ENCODE measurements at places on chromosomes 2 and 18.

DNA sequence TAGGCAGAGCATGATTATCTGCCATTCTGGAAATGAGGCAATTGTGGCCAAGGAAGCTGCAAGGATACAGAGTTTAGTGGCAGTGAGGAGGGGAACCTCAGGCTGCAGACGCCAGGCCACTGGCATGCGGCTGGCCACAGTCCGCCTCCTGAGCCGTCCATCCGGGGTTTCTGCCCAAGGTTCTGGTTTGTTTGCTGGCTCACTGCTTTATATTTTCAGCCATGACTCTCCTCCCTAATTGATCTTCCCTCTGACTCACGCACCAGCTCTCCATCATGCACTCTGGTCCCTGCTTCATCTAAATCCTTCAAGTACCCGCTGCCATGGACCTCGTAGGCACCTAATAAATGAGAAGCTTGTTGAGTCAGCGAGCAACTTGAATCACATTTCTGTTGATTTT, 107.8 kb upstream of the REV1 start:
- H3K27me3 ChIP-seq: no peaks in the 10 kb centered on the region
- no peaks in the 10 kb centered on the region for H3K36me3 ChIP-seq
- no peak overlapping the region for H3K27ac ChIP-seq
- no peak overlapping the region for H3K4me3 ChIP-seq

DNA sequence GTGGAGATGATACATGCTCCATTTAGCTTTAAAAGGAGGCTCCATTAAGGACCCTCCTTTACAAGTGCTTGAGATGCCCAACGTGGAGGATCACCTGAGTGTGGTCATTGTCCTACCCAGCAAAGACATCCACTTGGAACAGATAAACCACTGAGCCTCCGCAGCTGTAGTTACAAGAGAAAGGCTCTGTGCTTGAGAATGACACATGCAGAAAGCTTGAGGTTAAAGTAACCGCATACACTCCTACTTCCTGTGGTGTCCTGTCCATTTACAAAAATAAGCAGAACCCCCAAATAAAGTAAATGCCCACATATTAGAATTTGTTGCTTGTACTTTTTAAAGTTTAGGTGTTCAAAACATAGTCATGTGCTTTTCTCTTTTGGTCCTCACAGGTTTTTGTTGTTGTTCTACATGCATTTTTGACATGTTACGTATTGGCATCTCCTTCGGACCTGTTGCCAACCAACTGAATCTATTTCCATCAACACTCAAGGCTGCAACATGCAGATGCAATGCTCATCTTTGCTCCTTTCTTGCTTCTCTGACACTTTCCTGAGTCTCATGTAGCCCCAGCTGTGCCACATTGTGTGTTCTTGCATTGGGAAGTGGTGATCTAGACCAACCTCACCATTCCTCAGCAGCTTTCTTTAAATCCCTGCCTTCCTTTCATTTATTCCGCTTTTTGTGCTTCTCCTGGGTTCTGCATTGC, 56.0 kb downstream of the SERPINB7 start:
- no peaks in the 10 kb centered on the region for H3K27me3 ChIP-seq
- H3K27ac ChIP-seq: no peak overlapping the region
- no peaks in the 10 kb centered on the region for H3K4me1 ChIP-seq
- no peak overlapping the region for H3K4me3 ChIP-seq
- DNase-seq: no peak

DNA sequence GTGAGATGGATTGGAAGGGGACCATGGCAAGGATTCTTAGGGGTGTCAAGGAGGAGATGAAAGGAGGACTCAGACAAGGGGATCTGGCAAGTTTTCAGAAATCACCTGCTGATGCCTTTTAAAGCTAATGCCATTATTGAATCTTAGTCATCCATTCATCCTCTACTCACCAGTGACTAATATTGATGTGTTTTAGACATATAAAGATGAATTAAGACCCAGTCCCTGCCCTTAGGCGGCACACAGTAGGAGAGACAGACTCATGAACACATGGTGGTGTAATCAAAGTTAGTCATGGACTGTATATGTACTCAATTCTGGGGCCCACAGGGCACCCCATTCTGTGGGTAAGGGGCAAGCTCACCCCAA, 56.5 kb upstream of the ATL2 start:
- H3K4me3 ChIP-seq: no peak overlapping the region
- no peaks in the 10 kb centered on the region for H3K27me3 ChIP-seq
- H3K36me3 ChIP-seq: no peaks in the 10 kb centered on the region
- no peak for DNase-seq
- H3K4me1 ChIP-seq: no peaks in the 10 kb centered on the region

DNA sequence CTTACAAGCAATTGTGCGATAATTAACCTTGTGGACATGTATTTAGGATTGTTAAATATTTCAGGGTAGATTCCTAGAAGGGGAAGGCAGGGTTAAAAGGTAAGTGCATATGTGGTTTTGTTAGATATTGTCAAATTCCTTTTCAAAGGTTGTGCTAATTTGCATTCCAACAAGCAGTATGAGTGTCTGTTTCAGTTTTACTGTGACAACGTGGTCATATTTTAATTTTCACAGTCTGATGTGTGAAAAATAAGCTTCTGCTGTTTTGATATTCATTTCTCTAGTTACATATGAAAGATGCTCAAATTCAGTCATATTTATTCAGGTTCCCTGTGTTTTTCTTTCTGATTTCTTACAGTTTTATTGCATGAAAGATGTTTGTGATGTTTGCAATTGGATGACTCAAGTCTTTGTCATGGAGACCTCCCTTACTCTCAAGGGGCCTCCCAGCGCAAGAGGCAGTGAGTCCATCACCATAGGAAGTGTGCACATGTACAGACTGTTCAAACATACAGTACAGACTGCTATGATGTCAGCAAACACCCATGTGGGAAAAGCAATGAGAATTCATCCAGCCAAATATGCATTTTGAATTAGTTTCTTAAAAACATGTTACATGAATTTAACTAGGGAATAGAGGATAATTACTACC, 310.8 kb downstream of the GALR1 start:
- DNase-seq: no peak
- H3K4me3 ChIP-seq: no peak overlapping the region
- no peaks in the 10 kb centered on the region for H3K27me3 ChIP-seq
- no peak overlapping the region for H3K27ac ChIP-seq
- H3K4me1 ChIP-seq: no peaks in the 10 kb centered on the region

- no peak for DNase-seq
- no peaks in the 10 kb centered on the region for H3K36me3 ChIP-seq
- peaks cover 3% of the 10 kb centered on the region for H3K4me1 ChIP-seq
- no peak overlapping the region for H3K4me3 ChIP-seq
- no peaks in the 10 kb centered on the region for H3K27me3 ChIP-seq
Observed at GRCh38 chr2:52428224-52428623, 1339.4 kb upstream of the CHAC2 start.

DNA sequence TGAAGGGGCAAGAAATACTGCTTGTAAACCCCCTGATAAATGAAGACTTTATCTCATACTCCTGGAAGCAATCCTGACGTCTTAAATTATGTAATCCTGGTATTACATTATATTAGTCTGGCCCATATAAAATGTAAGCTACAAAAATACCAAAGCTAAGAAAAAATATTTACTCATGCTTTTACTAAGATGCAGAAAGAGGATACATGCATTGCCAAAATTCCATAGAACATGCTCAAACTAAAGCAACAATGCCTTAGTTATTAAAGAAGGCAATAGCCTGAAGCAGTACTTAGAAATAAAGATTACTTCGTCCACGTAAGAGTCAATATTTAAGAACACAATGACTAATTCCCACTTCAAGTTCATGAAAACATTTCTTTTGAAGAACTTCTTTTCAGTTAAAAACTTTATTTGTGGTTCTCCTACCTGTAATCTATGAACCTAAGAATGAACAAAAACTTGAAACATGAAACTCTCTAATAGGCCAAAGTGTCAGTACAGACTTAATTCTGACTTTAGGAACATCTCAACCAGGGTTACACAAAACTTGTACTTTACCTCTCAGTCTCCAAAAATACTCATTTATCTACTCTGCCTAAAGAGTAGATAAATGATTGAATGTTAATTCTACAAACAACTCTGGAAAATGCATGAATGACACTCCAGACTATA, 117.3 kb downstream of the THADA start:
- no peak for DNase-seq
- no peak overlapping the region for H3K4me3 ChIP-seq
- no peak overlapping the region for H3K27ac ChIP-seq
- no peaks in the 10 kb centered on the region for H3K36me3 ChIP-seq

DNA sequence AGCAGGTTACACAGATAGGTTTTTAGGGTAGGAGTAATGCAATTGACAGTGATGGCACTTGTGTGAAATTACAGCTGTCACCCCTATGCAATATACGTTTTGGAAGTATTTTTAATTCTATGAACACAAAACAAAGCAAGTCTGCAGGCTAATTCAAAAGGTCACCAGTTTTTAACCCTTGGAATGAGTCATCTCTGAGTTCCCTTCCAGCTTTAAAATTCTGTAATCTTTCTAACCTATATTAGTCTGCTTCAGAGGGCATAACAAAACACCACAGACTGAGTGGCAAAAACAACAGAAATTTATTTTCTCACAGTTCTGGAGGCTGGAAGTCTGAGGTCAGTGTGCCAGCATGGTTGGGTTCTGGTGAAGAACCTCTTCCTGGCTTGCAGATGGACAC, 596.9 kb upstream of the HNMT start:
- H3K27me3 ChIP-seq: no peaks in the 10 kb centered on the region
- no peaks in the 10 kb centered on the region for H3K4me1 ChIP-seq
- DNase-seq: no peak
- no peak overlapping the region for H3K27ac ChIP-seq
- H3K36me3 ChIP-seq: no peaks in the 10 kb centered on the region

GRCh38 chr2:65314801-65315441, 87.3 kb downstream of the ACTR2 start:
- H3K36me3 ChIP-seq: peaks cover 6% of the 10 kb centered on the region
- H3K4me3 ChIP-seq: no peak overlapping the region
- peaks cover 2% of the 10 kb centered on the region for H3K4me1 ChIP-seq
- H3K27ac ChIP-seq: no peak overlapping the region

DNA sequence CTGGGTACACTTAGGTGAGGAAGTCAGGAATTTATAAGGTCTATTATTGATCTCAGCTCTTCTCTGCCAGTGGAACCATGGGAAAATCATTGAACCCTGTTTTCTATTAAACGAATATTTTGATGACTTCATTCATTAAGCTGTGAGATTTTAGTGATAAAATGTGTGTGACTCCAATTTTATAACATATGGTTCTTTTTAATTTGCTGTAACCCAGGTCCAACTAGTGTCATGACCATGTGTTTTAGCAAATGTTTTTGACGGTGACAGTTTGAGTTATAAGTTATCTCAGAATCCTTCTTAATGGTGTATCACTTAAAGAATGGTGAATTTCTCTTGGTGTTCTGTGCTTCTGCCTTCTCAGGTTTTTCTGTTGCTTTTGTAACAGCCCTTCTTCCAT, 213.1 kb downstream of the MCFD2 start:
- H3K27ac ChIP-seq: no peak overlapping the region
- H3K4me1 ChIP-seq: peaks cover 20% of the 10 kb centered on the region
- no peaks in the 10 kb centered on the region for H3K27me3 ChIP-seq
- no peaks in the 10 kb centered on the region for H3K36me3 ChIP-seq

DNA sequence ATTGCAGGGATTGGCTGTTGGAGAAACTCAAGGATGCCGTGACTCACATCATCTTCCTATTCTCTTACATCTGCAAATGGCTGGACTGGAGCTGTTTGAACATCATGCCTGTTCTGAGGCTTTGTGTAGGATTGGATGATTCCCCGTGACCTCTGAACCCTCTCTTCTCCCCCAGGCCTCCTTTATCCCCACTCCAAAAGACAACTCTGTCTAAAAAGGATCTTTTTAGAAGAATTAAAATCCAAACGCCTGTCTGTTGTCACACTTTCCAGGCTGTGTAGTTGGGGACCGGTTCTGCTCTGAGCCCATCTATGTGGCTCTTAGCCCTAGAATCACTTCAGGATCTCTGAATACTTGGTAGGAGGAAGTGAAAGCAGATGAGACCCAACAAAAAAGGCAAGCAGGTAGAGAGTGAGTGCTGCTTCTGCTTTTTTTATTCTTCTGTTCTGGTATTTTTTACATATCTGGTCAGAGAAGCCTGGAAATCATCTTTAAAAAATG, 565 bp downstream of the SP140 start:
- H3K27me3 ChIP-seq: no peaks in the 10 kb centered on the region
- DNase-seq: no peak
- no peak overlapping the region for H3K27ac ChIP-seq
- no peaks in the 10 kb centered on the region for H3K36me3 ChIP-seq
- H3K4me1 ChIP-seq: no peaks in the 10 kb centered on the region
- no peak overlapping the region for H3K4me3 ChIP-seq

DNA sequence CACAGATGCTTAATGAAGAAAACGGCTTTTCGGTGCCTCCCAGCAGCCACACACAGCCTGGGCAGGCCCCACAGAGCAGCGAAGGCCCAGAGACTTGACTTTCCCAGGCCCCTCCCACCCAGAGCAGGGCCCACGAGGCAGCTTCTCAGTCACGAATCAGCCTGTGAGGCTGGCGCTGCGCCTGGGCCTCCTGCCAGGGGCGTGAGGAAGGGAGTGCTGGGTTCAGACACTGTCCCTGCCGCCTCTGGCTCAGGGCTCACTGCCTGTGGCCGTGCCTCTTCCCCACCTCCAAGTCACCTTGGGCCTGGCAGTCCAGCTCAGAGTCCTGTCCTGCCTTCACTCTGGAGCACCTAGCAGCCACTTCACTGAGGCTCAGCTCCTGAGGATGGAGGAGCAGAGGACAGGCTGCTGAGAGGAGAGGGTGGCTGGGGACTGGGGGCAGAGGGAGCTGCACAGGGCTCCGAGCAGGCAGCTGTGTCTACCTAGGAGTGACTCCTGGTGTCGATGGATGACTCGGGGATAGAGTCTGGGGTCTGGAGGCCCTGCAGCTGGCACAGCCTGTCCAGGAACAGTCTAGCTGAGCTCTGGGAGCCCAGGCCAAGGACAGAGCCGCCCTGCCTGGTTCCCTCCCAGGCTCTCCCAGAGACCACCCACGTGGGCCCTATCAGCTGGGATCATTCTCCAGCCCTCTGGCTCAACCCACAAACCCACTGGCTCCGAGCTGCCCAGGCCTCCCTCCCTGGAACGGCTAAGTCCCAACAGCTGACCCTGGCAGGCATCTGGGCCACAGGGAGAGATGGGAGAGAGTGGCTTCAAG, 36.4 kb upstream of the FOSL2 start:
- peak; percentile 84 for DNase-seq
- H3K4me3 ChIP-seq: no peak overlapping the region
- H3K27ac ChIP-seq: no peak overlapping the region
